Ascending aorta (tissue), 2 donors: ENCODE measurements at places on chromosomes 7 and 10. TPM values are rescaled to one million over a fixed set of nuclear protein-coding genes. Genes with fewer than 3 reads are reported as not detected.

The ABCB8 gene
- total RNA-seq = 50.8 TPM

The TEX36 gene
- total RNA-seq = not detected

The LIPM gene
- total RNA-seq = not detected

The GIMAP6 gene
- 37.6 TPM for total RNA-seq

The CCL26 gene
- not detected for total RNA-seq

The ACTL6B gene
- total RNA-seq = not detected

DNA sequence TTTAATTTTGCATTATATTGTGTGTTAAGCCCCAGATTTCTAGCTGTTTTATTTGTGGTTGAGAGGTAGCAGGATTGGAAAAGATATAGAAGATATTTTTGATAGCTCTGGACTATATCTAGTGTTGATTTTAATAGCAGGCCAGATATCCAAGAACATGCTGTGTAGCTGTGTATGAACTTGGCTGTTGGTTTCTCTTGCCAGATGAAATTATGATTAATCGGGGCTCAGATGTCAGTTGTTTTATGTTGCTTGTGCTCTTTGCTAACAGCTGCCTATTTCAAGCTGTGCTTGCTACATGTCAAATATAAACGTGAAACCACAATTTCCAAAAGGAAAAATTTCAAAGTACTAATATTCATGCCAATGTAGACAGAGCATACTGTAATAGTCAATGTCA, 141.1 kb downstream of the GRM3 start:
- no peak for DNase-seq
- no peak overlapping the region for H3K27ac ChIP-seq
- H3K27me3 ChIP-seq = no peaks in the 10 kb centered on the region
- H3K4me1 ChIP-seq = no peaks in the 10 kb centered on the region

DNA sequence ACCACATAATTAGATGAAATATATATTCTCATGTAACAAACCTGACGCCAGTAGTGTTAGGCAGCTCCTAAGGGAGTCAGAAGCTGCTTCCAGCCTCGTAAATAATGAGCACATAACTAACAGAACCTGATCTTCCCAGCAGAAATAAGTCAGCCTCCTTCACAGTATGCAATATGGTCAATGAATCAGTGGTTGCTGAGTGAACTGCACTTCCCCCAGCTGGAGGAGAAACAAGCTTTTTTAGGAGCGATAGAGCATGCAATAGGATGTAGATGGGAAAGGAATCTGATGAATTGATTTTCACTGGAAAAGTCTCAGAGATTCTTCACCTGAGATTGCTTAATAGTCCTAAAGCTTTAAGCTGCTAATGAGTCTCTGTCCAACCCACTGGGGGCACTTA, 337.2 kb upstream of the LRGUK start:
- H3K27me3 ChIP-seq = no peaks in the 10 kb centered on the region
- no peaks in the 10 kb centered on the region for H3K36me3 ChIP-seq
- H3K4me1 ChIP-seq = no peaks in the 10 kb centered on the region
- no peak for DNase-seq
- H3K27ac ChIP-seq = no peak overlapping the region

GRCh38 chr7:121331574-121331973, 2.8 kb downstream of the WNT16 start:
- no peak for DNase-seq
- H3K36me3 ChIP-seq = no peaks in the 10 kb centered on the region
- H3K4me3 ChIP-seq = no peak overlapping the region
- H3K27ac ChIP-seq = no peak overlapping the region
- H3K27me3 ChIP-seq = peaks cover 28% of the 10 kb centered on the region
- H3K4me1 ChIP-seq = peaks cover 14% of the 10 kb centered on the region

- no peaks in the 10 kb centered on the region for H3K27me3 ChIP-seq
- H3K36me3 ChIP-seq = no peaks in the 10 kb centered on the region
- peaks cover 19% of the 10 kb centered on the region for H3K4me1 ChIP-seq
- DNase-seq = no peak
Observed at GRCh38 chr10:44060719-44061118, 324.2 kb downstream of the CXCL12 start.

GRCh38 chr7:142111499-142111898, at the start of gene MGAM2:
Gene MGAM2, plus strand, starts transcription at chr7:142111718. Its CDS starts 5,156 bp downstream, at chr7:142116874.
- no peaks in the 10 kb centered on the region for H3K27me3 ChIP-seq
- H3K4me3 ChIP-seq = no peak within 1 kb of the TSS
- no peak for DNase-seq
- no peaks in the 10 kb centered on the region for H3K36me3 ChIP-seq
- H3K27ac ChIP-seq = no peak within 1 kb of the TSS

GRCh38 chr7:91852263-91852741, 28.2 kb downstream of the MTERF1 start:
- no peaks in the 10 kb centered on the region for H3K27me3 ChIP-seq
- no peaks in the 10 kb centered on the region for H3K4me1 ChIP-seq
- DNase-seq = no peak
- H3K27ac ChIP-seq = no peak overlapping the region

- no peak for DNase-seq
- H3K4me3 ChIP-seq = no peak overlapping the region
- no peaks in the 10 kb centered on the region for H3K36me3 ChIP-seq
Observed at GRCh38 chr10:84876116-84876999, 548.0 kb downstream of the CCSER2 start.
